ENCODE measurements at places on chromosomes 4 and X.

GRCh38 chrX:84186603-84187532 is 1.1 kb downstream of the RPS6KA6 start:
- DNase-seq = no peak

- DNase-seq = no peak
These were observed 10.7 kb downstream of the PDE6B start for GRCh38 chr4:635851-636627.

GRCh38 chr4:94488670-94489069 is 36.9 kb downstream of the PDLIM5 start:
- DNase-seq = no peak

GRCh38 chrX:48696909-48697727 is 584 bp downstream of the SUV39H1 start:
- DNase-seq = no peak

- DNase-seq = no peak
These were observed 73.3 kb downstream of the TASL start for GRCh38 chrX:30504309-30504708.

DNA sequence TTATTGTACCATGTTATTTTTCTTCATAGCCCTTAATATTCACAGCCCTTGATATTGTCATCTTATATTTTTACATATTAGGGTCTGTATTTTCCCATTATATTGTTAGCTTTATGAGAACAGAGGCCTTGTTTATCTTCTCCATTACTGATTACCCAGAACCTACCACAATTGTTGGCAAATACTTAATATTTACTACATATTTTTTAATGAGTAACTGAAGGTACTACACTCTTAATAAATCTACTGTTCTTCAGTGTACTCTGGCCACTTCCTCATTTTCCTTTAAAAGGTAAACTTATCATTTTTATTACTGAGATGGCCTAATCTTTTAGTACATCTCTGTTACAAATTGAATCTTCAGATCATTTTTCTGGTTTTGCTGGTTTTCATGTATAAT is 133.5 kb downstream of the COL4A5 start:
- no peak for DNase-seq

GRCh38 chr4:163611784-163612445 is 117.4 kb downstream of the TMA16 start:
- DNase-seq = no peak

DNA sequence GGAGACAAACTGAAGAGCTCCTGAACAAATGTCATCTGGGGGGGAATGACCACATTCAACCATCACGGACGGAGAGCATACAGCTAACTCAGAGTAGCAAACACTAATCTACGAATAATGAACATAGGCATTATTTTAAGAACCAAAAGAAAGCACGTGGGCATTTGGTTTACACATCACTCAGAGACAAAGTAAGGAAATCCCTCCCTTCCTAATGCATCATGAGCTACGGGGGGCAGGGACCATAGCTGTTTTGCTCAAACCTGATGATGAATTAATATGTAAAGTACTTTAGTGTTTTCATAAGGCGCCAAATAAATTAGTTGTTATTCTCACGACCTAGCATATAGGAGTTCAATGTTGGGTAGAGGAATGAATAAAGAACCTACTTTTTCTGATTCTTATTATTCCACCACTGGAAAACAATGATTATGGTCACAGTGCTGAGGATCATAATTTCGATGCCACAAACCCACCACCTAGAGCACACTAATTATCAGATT is 11.7 kb upstream of the TMEM156 start:
- no peak for DNase-seq

DNA sequence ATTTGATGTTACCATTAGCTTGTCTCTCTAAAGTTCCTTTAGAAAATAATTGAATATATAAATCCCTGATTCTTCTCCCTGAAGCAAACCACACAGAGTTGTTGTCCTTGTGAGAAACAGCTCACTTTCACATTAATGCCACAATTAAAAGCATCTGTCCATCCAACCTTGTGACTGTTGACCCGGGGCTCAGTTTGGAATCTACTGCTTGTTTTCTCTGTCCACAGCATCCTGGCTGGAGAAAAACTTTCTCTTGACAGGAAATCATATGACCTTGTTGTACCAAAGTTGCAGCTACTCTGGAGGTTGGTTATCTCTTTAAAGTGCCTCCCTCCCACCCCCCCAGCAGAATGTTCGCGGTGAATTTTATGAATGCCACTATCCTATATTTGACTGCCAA is 3.1 kb downstream of the PRKG2 start:
- no peak for DNase-seq

DNA sequence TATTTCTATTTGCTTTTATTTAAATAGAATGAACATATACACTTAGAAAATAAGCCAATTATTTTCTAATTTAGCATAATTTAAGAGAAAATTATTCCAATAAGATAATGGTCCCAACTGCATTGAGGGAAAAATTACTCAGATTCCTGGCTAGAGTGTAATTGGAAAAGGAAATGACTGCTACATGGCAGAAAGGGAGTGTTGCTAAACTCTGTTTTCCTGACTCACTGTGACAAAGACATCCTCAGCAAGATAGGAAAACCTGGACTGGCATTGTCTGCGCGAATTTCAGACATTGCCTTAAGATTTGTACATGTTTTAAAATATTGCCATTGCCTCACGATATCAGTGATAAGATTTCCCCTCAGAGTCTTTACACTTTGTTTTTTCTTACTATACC is 8.2 kb downstream of the TNIP3 start:
- DNase-seq = no peak

DNA sequence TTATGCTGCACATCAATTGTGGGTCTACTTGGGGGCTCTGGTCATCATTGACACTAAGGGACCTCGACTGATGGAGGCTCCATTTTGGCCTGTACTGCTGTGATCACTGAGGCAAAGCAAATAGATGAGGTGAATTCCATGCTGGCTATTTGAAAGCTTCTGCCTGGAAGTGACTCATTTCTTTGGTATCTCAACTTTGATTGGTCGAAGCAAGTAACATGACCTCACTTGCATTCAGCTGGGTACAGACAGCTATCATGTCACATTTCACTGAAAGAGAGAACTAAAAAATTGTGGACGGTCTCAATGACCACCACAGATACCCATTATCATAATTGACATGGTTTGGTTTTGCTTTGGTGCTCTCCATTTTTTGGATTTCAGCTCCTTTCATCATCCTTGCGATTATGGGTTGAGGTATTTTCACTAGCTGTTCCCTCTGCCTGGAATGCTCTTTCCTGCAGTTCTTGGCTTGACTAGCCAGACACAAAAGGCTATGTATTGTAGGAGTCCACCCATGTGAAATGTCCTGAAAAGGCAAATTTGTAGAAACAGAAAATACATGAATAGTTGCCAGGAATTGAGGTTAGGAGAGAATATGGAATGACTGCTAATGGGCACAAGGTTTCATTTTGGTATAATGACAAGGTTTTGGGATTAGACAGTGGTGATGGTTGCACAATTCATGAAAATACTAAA is 369.2 kb upstream of the LCORL start:
- DNase-seq = no peak
